ENCODE measurements at places on chromosomes 6 and 20. TPM values are rescaled to one million over a fixed set of nuclear protein-coding genes. Genes with fewer than 3 reads are reported as not detected.

SLC22A16 gene
- not detected for polyA plus RNA-seq

ADGRG6 gene
- polyA plus RNA-seq, result 32.9 TPM

CRISP2 gene
- polyA plus RNA-seq, result not detected

PHACTR3 gene
- polyA plus RNA-seq, result not detected

ZNF451 gene
- 12.4 TPM for polyA plus RNA-seq

GRCh38 chr6:16224409-16224808 lies 14.0 kb upstream of the GMPR start:
- DNase-seq, result no peak

DNA sequence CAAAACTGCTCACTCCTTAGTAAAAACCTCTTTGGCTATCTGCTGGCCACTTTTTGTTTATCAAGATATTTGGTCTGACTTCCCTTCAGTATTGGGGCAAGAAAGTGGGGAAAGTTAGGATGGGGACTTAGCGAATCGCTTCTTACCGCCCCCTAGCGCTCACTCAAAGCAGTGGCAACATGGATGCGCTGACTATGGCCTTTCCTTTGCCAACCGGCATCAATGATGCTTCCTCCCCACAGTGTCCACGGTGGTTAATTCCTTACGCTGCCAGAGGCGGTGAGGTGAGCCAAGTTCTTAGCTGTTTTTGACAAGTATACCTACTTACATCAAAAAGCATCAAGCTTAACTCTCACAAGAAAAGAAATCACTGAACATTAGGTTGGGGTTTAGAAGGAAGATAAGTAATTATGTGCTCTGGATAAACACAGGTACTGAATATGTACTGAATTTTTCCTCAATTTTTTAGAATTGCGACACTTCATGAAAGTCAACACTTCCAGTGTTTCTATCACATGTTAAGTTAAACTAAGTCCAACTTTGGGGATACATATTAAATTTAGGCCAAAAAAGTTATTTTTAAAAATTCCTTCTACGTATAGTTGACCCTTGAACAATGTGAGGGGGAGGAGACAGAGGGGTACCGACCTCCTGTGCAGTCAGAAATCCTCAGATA lies 86.7 kb downstream of the GMDS start:
- DNase-seq, result no peak

- DNase-seq, result no peak
Measured at GRCh38 chr20:50191065-50191543, 474 bp downstream of the CEBPB start.

SLC35F1 gene
- 0.02 TPM for polyA plus RNA-seq

DNA sequence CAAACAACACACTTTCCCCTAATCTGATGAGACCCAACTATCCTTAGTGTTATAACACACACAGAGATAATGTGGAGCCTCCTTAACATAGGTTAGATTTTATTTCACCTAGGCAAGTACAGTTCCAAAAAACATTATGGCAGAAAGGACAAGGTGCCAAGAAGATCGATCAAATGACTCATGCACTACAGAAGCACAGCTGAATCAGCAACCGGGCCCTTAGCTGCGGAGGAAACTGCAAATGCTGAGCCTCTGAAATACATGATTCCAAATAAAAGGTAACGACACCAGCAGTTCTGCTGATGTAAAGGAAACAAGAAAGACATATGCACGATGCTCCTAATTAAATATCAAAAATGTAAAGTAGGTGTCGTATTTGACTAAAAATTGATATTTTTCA lies 19.9 kb upstream of the MUC21 start:
- no peak for DNase-seq

ZC2HC1B gene
- not detected for polyA plus RNA-seq

DNA sequence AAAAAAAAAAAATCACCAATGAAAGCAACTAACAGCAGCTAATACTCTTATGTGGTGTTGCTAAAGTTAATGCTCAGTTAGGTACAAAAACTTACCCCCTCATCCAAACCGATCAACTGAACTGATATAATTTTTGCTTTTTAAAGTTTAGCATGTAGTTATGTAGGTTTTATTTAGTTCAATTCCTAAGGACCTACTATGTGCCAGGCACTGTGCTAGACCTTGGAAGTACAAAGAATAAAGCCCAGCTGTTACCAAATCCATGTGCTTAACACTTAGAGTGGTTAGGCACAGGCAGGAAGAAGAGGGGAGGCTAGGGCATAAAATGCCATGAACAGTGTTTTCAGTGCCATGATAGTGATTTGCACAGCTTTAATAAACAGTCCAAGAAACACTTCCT lies 85.1 kb downstream of the PDSS2 start:
- no peak for DNase-seq

DNA sequence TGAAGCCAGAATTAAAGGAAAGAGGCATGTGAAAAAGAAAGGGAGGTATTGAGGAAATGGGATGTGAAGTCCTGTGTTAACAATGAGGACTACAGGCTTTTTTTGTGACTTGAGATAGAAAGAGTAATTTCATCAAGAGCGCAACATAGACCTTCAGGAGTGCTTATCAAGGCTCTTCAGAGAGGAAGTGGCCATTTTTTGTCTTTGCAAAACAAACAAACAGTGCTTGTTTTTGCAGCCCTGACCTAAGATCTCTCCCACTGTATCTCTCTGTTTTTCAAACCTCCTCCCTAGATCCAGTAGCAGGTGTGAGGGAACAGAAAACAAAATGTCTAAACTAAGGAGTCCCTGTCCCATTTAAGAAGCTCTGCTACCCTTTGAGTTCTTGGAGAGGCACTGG lies 710.3 kb upstream of the MARCKS start:
- DNase-seq, result no peak

- no peak for DNase-seq
Measured at GRCh38 chr6:160333841-160334240, 14.3 kb upstream of the SLC22A3 start.

DEFB116 gene
- not detected for polyA plus RNA-seq

GRCh38 chr20:61281286-61281795 lies 29.3 kb downstream of the CDH4 start:
- DNase-seq, result no peak

- no peak for DNase-seq
Measured at GRCh38 chr6:84251891-84252539, 24.6 kb upstream of the CEP162 start.

GRCh38 chr6:146923205-146923833 lies 280.9 kb upstream of the STXBP5 start:
- no peak for DNase-seq

- no peak for DNase-seq
Measured at GRCh38 chr6:39207416-39208222, 21.7 kb downstream of the KCNK5 start.

GRCh38 chr6:101879782-101880181 lies 486.3 kb downstream of the GRIK2 start:
- DNase-seq, result no peak

GRCh38 chr20:32626859-32627636 lies 41.9 kb upstream of the NOL4L start:
- no peak for DNase-seq

TGM3 gene
- not detected for polyA plus RNA-seq

SLC16A10 gene
- not detected for polyA plus RNA-seq

KCNG1 gene
- 18.2 TPM for polyA plus RNA-seq

GRCh38 chr6:34275128-34275804 lies 26.5 kb upstream of the SMIM29 start:
- no peak for DNase-seq

CCDC170 gene
- polyA plus RNA-seq, result 0.12 TPM

- DNase-seq, result no peak
Measured at GRCh38 chr6:143575901-143576426, 64.4 kb upstream of the FUCA2 start.

VGLL2 gene
- not detected for polyA plus RNA-seq

DNA sequence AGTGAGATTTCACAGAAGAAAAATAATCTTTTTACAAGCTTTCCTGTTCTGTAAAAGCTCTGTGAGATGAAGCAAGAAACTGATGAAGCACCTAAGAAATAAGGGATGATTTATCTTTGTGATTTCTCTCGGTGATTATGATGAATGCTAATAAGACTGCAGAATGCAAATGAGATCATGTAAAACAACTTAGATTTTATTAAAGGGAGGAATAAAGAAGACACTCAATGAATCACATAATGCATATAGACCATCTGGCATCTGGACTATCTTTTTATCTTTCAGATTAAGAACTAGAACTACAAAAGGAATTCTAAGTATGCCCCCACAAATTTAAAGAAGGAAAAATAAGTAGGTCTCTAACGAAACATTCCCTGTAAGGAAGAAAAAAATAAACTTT lies 361.5 kb upstream of the OPRM1 start:
- no peak for DNase-seq

GRCh38 chr6:41222045-41222444 lies 6.1 kb upstream of the TREML4 start:
- DNase-seq, result no peak

DNA sequence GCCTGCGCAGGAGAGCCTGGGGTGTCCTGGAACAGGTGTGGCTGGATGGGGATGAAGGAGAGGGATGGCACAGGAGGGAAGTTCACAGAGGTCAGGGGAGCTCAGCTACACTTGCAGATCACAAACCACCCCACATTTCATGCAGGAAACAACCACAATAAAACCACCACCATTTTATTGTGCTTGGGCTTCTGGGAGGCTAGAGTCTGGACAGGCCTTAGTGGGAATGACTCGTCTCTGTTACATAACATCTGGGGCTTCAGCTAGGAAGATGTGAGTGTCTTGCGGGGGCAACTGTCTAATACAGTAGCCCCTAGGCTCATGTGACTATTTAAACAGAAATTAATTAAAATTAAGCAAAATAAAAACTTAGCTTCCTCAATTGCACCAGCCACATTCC lies 33.4 kb downstream of the SNX5 start:
- no peak for DNase-seq

SUMO4 gene
- 0.23 TPM for polyA plus RNA-seq

DPM1 gene
- 35.4 TPM for polyA plus RNA-seq

C6orf52 gene
- 0.28 TPM for polyA plus RNA-seq
